Erythroblast (primary cell): ENCODE measurements at places on chromosomes 7 and 10.

- DNase-seq: peak; percentile 26
Measured at GRCh38 chr7:151631570-151631952, 111.9 kb upstream of the RHEB start.

- DNase-seq: no peak
Measured at GRCh38 chr10:458421-458851, 231.0 kb downstream of the DIP2C start.

DNA sequence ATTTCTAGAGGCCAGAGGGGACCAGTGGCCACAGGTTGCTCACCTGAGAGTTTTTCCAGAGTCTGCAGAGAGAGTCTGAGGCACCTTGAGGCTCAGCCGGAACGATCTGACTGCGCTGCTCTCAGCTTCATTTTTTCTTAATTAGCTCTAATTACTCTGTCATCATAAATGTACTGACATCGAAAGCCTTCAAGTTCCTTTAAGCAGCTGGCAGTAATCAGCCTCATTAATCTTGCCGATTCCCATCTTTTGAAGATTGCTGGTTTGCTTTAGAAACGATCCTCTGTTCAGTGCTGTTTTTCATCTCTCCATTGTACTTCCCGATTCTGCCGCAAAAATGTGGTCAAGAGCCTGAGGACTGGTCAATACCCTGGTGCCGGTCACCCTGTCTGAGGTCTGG, 454.7 kb downstream of the TYW1 start:
- DNase-seq: no peak

DNA sequence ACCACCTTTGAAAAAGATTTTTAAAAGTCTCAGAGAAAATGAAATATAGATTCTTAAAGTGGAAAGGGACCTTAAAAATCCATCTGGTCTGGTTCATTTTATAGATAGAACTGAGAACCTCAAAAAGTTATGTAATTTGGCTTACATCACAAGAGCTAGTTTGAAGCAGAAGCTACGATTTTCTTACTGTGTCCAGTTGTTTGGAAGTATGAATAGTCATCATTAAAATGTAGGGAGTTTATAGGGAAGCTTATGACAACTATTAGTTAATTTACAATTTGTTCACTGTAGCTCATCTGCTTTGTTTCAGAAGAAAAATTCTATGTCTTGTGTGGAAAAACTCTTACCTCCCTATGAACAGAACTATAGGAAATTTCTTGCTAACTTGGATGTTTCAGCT, 26.9 kb downstream of the ZEB1 start:
- no peak for DNase-seq

DNA sequence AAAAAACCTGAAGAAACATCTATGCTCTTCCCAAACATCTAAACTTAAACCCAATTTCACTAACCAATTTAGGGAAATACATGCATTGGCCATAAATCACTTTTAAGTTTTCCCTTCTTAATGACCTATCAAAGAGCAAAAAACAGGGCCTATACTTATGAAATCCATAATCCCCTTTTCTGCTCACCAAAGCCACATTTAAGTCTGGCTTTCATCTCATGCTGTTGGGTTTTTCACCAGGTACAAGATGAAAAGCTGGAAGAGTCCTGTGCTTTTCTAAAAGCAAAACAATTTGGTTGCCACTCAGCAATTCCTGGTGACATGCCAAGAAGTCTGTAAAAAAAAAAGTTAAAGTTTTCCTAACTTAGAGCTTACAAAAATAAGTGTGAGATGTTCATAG, 92.6 kb downstream of the HPSE2 start:
- DNase-seq: no peak

GRCh38 chr10:113087165-113088029, 137.3 kb downstream of the TCF7L2 start:
- no peak for DNase-seq

DNA sequence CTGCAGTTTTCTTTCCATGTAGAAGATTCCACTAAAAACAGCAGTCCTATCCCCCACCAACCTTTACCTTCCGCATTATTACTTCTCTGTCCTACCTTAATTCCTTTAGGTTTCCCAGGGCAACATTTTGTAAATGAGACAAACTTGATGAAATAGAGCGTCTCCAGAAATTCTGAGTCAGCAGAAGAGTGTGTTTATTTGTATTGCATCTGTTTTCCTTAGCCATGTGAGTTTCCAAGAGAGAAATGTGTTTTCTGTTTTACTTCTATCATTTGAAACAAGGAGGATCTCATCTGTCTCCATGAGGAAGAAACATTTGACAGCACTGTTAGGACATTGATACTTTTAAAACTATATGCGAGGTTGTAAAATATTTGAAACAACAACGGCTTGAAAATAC, 244.2 kb upstream of the PLXDC2 start:
- DNase-seq: no peak

GRCh38 chr7:140646931-140647647, 6.5 kb upstream of the DENND2A start:
- peak; percentile 52 for DNase-seq

GRCh38 chr10:133357285-133358161, at the start of gene FUOM:
FUOM (minus strand) TSS chr10:133358019; CDS start chr10:133358007, 12 bp downstream.
- DNase-seq: peak; percentile 73

DNA sequence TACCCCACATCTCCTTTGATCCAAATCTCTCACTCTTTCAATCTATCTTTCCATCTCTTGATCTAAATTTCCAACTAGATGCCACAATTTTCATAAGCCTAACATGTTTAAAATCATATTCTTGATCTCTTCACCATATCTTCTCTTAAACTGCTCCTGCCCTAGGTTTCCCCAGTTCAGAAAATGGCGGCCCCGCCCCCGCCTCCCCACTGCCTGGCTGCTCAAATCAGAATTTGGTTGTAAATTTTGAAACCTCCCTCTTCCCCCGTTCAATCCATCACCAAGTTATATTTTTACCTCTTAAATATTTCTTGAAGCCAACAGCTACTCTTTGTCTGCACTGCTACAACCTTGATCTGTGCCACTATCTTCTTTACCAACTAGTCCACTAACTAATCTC, 27.3 kb upstream of the PRTFDC1 start:
- no peak for DNase-seq

- no peak for DNase-seq
Measured at GRCh38 chr10:129501652-129502436, 34.8 kb downstream of the MGMT start.

DNA sequence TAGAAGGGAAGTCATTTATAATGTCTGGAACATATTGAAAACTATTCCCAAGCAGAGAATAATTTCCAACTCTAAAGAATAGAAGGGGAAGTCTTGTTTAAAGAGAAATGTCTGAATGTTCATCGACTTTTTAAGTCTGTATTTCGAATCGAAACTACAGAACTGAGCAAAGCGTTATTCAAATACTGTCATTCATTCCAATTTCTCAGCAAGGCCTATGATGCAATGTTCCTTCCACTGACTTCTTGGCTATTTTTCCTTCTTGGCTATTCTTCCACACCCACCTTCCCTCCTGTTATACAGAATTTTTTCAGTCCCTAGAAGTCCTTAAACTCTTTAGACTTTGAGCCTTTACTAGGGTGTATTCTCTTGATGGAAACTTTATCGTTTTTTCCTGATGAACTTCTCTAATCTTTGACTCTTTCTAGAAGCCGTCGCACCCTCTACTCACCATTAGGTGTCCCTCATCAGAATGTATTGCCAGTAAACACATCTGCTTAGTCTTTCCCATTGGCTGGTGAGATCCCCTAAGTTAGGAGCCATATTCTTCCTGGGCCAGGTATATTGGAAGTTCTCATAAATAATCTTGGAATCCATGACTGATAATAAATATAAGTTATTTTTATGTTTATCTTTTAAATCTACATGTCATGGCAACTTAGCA, 235.7 kb upstream of the CCDC6 start:
- no peak for DNase-seq

GRCh38 chr10:96556003-96556402, 30.8 kb downstream of the TM9SF3 start:
- peak; percentile 60 for DNase-seq

DNA sequence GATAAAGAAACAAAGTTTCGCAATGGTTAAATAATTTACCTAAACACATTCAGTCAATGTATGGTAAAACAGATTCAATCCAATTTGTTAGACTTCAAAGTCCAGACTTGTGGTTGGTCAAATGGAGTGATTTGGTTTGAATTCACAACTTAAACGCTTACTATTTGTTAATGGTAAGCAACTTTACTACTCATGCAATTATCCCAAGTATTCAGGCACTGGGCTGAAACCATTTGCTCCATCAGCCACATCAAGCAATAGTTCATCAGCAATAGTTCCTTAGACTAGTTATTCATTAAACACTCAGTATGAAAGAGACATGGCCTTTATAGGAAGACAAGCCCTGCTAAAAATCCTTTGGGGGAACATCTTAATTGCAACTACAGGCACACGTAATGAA, 253.0 kb downstream of the AGMO start:
- DNase-seq: no peak

DNA sequence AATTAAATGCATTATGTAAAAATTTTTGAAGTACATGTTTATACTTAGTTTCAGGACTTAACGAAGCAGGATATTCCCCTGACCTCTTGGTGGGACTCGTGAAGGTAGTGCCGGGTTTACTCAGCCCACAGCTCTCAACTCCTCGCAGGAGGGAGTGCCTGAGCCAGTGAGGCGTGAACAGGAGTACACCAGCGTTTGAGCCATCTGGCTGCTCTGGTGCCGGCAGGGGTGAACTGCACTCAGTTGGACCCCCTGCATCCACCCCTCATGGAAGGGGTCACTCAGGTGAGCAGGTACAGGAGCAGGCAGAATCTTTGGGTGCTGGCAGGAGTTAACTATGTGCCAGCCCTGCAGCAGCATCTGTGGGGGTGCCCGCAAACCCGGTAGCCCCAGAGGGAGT, 625.1 kb upstream of the PCDH15 start:
- no peak for DNase-seq
